Panc1 (cell line): ENCODE measurements at places on chromosomes 11 and 22. TPM values are rescaled to one million over a fixed set of nuclear protein-coding genes. Genes with fewer than 3 reads are reported as not detected.

DNA sequence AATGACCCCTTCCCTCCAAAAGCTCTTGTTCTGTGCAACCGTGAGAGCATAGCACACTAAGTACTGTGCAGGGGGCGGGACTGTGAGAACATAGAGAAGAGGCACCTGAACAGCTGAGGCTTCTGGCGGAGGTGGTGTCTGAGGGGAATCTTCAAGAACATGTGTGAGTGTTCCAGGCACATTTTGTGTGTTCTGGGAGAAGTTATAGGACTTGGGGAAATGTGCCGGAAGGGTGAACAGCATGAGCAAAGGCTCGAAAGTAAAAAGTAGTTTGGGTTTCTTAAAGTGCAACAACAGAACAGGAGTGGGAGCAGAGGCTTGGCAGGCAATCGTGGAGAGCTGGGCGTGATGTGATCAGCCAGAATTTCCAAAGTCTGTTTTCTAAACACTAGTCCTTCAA lies 12.4 kb upstream of the SYN3 start:
- H3K27ac ChIP-seq: no peak overlapping the region
- no peaks in the 10 kb centered on the region for H3K27me3 ChIP-seq
- no peaks in the 10 kb centered on the region for H3K4me1 ChIP-seq

DNA sequence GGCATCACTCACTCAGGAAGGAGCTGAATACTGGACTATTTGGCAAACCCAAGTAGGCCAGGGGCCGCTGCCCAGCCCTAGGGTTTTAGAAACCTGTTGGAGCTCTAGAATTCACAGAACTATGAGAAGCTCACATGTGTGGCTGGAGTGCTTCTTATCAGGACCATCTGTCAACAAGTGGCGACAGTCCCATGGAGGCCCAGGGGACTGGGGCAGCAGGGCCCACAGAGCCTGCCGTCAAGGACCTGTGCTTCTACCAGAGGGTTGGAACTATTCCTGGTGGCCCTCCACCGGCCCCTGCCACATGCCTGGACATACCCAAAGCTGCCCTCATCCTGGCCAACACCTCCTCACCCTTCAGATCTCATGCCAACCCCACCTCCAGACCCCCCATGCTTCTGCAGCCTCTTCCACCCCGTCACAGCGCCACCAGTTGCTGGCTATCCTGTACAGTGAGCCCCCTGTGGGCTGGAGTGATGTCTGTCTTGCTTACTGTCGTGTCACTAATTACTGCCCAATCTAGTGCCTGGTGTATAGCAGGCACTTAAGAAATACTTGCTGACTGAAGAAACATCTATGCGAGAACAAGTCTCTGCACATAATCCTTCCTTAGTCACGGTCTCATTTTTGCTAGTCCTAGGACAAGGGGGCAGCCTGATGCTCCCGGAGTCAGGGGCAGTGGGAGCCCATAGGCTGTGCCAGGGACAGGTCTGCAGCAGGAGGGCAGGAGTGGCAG lies 27.2 kb upstream of the RASL10A start:
- H3K27ac ChIP-seq: no peak overlapping the region
- no peak overlapping the region for H3K4me3 ChIP-seq
- peaks cover 4% of the 10 kb centered on the region for H3K4me1 ChIP-seq
- no peak for DNase-seq

- H3K4me3 ChIP-seq: peak overlapping the region; percentile 68
- peaks cover 24% of the 10 kb centered on the region for H3K4me1 ChIP-seq
- peak overlapping the region; percentile 94 for H3K27ac ChIP-seq
- H3K27me3 ChIP-seq: no peaks in the 10 kb centered on the region
- no peak for DNase-seq
Measured at GRCh38 chr22:19943082-19944026, 1.7 kb upstream of the TXNRD2 start.

GRCh38 chr11:95568281-95568680 lies 221.3 kb downstream of the FAM76B start:
- H3K27ac ChIP-seq: no peak overlapping the region
- no peaks in the 10 kb centered on the region for H3K4me1 ChIP-seq
- no peak overlapping the region for H3K4me3 ChIP-seq
- H3K36me3 ChIP-seq: no peaks in the 10 kb centered on the region
- DNase-seq: no peak
- 0 out of 2 replicates have a peak, but pooled peaks cover 2% of the 10 kb centered on the region for H3K27me3 ChIP-seq

The SLC43A3 gene
- total RNA-seq: 8.6 TPM

DNA sequence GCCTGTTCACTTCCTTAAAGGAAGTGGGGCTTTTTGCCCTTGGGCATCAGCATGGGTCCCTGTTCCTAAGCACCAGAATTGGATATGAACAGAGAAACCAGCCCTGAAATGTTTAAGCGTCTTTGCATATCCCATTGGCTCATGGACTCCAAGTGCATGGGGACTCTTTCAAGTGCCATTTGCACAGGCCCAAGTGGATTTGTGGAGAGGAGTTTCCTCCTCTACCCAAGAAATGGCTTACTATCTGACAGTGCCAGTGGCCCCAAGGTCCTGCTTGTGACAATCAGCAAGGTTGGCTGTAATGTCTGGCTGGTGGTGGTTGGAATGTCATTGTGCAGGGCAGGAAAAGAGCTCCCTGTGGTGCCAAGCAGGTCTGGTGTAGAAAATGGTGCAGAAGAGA lies 4.0 kb downstream of the TOMM22 start:
- no peaks in the 10 kb centered on the region for H3K4me1 ChIP-seq
- no peak overlapping the region for H3K4me3 ChIP-seq
- DNase-seq: no peak
- peaks cover 13% of the 10 kb centered on the region for H3K36me3 ChIP-seq
- no peaks in the 10 kb centered on the region for H3K27me3 ChIP-seq
- H3K27ac ChIP-seq: no peak overlapping the region

DNA sequence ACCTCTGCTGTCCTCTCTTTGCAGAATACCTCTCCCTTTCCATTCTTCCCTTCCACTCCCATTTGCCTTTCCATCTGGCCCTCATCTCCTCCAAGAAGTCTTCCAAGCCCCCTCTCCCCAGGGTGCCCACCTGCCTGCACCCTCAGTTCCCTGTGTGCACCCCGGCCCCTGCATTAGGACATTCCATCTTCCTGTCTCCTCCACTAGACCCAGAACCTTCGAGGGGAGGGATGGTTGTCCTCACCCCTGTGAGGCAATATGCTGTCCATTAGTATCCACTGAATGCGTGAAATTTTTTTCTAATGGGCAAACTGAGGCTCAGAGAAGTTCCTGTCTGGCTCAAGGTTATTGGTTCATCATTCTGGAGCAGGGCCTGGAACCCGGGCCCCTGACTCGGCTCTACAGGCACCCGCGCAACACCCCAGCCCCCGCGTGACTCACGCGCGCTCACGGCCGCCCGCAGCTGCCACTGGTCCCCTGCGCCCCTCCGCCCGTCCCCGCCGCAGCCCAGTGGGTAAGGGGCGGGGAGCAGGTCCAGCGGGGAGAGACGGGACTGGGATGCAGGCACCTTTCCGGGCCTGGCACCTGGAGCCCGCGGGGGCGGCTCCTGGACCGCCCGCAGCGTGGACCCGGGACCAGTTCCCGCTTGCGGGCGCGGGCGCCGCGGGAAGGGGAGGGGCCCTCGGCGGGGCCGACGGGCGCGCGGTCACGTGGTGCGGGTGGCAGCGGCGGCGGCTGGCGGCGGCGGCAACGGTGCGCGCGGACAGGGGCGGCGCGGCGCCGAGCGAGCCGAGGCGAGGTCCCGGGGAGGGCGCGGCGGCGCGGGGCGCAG lies 7.0 kb downstream of the SEPTIN3 start:
- H3K27ac ChIP-seq: no peak overlapping the region
- no peak for DNase-seq
- H3K4me1 ChIP-seq: 0 out of 2 replicates have a peak, but pooled peaks cover 2% of the 10 kb centered on the region
- no peaks in the 10 kb centered on the region for H3K36me3 ChIP-seq
- peaks cover 6% of the 10 kb centered on the region; the same call in 1 of the 2 replicates for H3K27me3 ChIP-seq

DNA sequence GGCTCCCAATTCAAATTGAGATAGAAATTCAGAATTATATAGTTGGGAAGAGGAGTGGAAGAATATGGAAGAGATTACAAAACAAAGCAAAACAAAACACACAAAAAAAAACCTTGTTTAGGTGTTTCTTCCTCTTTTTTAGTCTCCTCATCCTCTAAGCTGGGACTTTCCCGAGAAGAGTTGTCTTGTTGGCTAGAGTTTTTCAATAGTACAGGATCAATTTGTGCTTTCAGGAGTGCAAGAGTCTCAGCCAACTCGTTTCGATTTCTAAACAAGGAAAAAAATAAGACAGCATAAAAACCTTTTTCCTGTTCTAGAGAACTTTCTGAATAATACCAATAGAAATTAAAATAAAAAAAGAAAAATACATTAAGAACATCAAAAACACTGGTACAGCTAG lies 87.8 kb upstream of the CLNS1A start:
- H3K4me1 ChIP-seq: no peaks in the 10 kb centered on the region
- no peak for DNase-seq
- H3K27ac ChIP-seq: no peak overlapping the region
- no peaks in the 10 kb centered on the region for H3K27me3 ChIP-seq
- H3K36me3 ChIP-seq: peaks cover 24% of the 10 kb centered on the region

DNA sequence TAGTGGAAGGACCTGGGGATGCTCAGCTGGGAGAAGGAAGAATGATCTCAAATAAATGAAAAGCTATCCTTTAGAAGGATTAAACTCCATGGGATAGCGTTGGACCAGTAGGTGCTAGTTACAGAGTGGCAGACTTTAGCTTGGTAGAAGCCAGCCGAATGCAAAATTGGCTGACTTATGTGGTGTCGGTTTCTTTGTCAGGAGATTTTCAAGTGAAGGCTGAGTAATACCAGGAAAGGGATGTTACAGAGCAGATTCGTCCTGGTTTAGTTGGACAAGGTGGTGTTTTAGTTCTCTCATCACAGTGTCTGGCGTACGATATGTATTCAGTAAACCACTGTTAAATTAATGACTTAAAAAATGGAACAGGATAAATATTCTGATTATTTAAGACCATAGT lies 26.0 kb downstream of the FDX1 start:
- H3K4me3 ChIP-seq: no peak overlapping the region
- no peaks in the 10 kb centered on the region for H3K36me3 ChIP-seq
- H3K27me3 ChIP-seq: no peaks in the 10 kb centered on the region

The OSM gene
- not detected for total RNA-seq

- no peak overlapping the region for H3K4me3 ChIP-seq
- no peak for DNase-seq
- H3K27me3 ChIP-seq: no peaks in the 10 kb centered on the region
- H3K27ac ChIP-seq: no peak overlapping the region
- no peaks in the 10 kb centered on the region for H3K36me3 ChIP-seq
Measured at GRCh38 chr11:646214-646613, 9.1 kb downstream of the DRD4 start.

GRCh38 chr22:42693763-42694683 lies 26.6 kb downstream of the A4GALT start:
- no peak overlapping the region for H3K27ac ChIP-seq
- DNase-seq: no peak
- H3K4me3 ChIP-seq: no peak overlapping the region
- peaks cover 3% of the 10 kb centered on the region for H3K4me1 ChIP-seq
- no peaks in the 10 kb centered on the region for H3K36me3 ChIP-seq
- no peaks in the 10 kb centered on the region for H3K27me3 ChIP-seq

DNA sequence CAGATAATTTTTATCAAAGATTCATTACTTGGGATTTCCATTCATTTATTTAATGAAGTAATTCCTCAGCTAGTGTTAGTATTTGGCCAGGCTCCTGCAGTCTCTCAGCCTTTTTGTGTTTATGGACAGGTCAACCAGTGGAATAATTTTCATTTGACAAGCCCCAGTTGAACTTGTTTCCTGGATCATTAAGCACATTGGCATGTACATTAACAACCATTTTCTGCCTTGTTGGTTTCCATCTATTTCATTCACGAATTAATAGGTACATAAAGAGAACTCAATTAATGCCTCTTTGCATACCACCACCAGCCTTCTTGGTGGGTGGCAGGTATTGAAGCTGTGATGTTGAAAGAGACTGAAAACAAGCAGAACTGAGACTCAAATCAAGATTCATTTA lies 745.2 kb downstream of the KCNA4 start:
- H3K27me3 ChIP-seq: no peaks in the 10 kb centered on the region
- no peak for DNase-seq
- no peak overlapping the region for H3K27ac ChIP-seq
- H3K4me3 ChIP-seq: no peak overlapping the region
- no peaks in the 10 kb centered on the region for H3K4me1 ChIP-seq

- no peaks in the 10 kb centered on the region for H3K27me3 ChIP-seq
- no peak overlapping the region for H3K27ac ChIP-seq
- no peaks in the 10 kb centered on the region for H3K4me1 ChIP-seq
- no peak overlapping the region for H3K4me3 ChIP-seq
- no peak for DNase-seq
Measured at GRCh38 chr11:36091256-36091811, 147.5 kb downstream of the LDLRAD3 start.

DNA sequence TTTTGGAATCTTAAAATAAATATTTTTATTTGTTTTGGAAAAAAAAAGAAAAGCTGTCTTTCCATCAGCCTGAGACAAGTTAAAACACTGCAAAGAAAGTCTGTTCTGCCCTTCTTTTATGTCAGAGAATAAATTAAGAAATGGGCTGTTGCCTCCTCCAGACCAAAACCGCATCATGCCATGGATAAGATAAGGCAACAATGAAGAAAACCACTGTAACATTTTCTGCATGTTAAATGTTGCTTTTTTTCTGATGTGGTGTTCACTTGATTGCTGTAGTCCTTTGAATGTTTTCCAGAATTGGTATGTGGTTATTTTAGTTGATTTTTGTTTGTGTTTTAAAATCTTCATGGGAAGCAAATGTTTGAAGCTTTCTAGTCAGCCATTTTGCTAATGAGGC lies 319.2 kb upstream of the CNTN5 start:
- H3K36me3 ChIP-seq: no peaks in the 10 kb centered on the region
- no peak overlapping the region for H3K4me3 ChIP-seq

DNA sequence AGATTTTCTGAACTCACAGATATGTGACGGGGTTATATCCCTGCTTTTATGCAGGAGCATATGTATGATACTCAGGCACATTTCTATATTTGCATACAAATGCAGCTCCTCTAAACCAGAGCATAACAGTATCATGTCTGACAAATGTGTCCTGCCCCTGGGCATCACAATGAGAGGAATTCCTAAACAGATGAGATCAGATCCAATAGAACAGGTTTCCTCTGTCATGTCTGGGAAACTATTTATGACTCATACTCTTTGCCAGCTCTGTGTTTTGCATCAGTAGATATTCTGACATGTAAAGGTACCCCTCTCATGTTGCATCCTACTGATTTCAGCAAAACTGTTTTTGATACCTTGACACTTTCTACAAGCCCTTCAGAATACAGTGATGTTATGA lies 29.4 kb downstream of the SYT9 start:
- H3K4me3 ChIP-seq: no peak overlapping the region
- DNase-seq: peak; percentile 64
- H3K27ac ChIP-seq: no peak overlapping the region

GRCh38 chr11:95247127-95247684 lies 16.2 kb upstream of the SESN3 start:
- no peak for DNase-seq
- no peaks in the 10 kb centered on the region for H3K4me1 ChIP-seq
- H3K27me3 ChIP-seq: peaks cover 16% of the 10 kb centered on the region
- H3K4me3 ChIP-seq: no peak overlapping the region
- H3K36me3 ChIP-seq: no peaks in the 10 kb centered on the region
- no peak overlapping the region for H3K27ac ChIP-seq
